ENCODE measurements at places on chromosomes 6 and 20.

DNA sequence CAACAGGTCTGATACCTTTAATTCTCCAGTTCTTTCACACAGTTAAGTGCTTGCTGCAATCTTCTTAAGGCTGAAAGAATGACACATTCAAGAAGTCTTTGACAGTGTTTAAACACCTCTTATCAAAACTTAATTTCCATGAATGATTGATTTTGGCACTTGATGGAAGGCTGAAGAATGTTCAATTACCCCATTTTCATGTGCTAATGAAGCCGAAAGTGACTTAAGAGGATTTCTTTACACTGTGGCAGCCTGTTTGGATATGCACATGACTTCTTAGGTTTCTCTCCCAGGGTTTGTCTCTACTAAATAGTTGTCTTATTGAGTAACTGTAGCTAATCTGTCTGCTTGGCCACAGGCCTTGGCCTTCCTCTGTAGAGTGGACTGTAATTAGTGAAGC is 81.1 kb upstream of the PRDM1 start:
- DNase-seq: no peak

DNA sequence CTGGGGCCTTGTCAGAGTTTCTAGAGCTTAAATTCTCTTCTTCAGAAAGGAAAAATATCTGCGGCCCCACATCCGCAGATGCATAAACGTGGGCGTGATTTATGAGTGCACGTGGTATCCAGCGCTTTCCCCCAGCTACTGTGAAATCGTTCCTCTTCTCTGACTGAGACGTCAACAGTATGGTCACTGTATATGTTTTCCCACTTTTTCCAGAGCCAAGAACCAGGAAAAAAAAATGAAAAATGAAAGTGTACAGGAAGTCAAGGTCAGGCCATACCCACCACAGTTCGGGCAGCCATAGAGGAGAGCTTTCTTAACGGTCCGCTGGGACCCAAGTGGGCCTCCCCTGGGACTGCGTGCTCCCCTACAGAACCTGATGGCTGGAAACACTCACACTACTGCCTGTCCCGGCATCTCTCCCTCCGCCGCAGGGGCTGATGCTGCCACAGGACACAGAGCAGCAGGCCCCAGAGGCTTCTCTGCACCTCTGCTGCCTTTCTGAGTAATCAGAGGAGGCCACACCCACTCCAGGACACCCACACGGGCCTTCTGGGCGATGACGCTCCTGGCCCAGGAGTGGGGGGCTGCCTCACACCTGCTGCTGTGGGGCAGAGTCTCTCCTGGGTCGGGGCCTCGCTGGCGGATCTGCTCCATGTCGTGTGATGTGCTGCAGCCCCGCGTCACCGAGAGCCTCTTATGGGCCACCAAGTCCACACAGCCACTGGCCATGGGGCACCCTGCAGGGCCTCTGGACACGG is 16.4 kb upstream of the STX16 start:
- no peak for DNase-seq

GRCh38 chr6:158323561-158323958 is 11.3 kb downstream of the TULP4 start:
- no peak for DNase-seq

DNA sequence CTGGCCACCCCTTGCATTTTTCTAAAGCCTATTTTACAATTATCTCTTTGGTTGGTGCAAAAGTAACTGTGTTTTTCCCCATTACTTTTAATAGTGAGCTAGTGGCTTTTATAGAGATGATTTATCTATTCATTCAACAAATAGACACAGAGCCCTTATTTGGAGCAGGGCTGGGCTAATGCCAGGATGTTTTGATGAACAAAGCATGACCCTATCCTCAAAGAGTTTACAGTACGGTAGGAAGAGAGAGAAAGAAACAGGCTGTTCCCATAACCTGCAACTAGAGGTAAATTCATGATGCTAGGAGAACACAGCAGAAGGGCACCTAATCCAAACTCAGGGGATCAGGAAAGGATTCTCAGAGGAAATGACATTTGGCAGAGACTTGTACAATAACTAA is 37.3 kb upstream of the UST start:
- no peak for DNase-seq

DNA sequence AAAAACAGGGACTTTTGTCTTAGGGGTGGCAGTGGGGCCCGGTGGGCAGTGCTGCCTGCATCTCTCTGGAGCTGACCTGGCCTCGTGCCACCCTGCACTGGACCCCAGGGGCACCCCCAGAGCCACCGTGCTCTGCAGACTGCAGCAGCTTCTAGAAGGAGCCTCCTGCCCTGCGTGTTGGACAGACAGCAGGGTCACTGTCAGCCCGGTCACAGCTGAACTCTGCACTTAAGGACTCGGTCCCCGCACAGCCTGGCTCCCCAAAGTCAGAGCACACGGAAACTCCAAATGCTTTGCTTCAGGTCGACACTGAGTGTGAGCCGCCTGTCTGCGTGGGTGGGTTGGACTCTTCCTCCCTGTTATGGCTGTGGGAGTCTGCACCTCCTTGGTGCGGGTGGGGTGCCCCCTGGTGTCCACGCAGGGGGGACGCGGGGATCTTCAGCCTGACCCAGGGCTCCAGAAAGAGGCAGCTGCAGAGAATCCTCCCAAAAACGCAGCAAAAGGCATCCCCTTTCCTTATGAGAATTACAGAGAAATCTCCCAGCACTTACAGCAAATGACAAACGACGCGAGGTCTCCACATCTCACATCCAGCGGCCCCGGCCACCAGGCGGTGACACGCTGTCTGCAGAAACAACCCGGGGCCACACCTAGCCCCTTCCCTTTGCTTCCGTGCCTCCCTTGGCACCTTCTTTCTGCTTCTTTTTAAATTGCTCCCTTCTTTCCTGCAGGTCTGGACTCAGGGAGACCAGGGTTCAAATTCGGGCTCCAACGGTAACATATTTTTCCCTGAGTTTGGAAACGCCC is 36.3 kb upstream of the DACT2 start:
- DNase-seq: peak; percentile 13
